Fibroblast of villous mesenchyme (primary cell): ENCODE measurements at places on chromosomes 4 and X. TPM values are rescaled to one million over a fixed set of nuclear protein-coding genes. Genes with fewer than 3 reads are reported as not detected.
A peak's percentile ranks its signal among the peaks of the same experiment; 100 is the strongest.

- no peak for DNase-seq
Observed at GRCh38 chr4:169201222-169202144, 69.3 kb downstream of the SH3RF1 start.

DNA sequence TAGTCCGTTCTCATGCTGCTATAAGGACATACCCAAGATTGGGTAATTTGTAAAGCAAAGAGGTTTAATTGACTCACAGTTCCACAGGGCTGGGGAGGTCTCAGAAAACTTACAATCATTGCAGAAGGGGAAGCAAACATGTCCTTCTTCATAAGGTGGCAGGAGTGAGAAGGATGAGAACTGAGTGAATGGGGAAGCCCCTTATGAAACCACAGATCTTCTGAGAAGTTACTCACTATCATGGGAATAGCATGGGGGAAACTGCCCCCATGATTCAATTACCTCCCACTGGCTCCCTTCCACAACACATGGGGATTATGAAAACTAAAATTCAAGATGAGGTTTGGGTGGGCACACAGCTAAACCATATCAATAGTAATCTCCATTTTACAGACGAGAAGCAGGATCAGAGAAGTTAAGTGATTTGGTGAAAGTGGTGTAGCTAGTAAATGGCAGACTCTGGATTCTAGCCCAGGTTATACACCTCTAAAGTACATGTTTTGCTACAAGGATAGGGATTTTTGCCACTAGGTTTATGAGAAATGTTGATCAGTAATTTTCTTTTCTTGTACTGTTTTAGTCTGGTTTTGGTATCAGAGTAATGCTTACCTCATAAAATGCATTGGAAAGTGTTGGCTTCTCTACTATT lies 47.3 kb upstream of the C1GALT1C1 start:
- DNase-seq = no peak

DNA sequence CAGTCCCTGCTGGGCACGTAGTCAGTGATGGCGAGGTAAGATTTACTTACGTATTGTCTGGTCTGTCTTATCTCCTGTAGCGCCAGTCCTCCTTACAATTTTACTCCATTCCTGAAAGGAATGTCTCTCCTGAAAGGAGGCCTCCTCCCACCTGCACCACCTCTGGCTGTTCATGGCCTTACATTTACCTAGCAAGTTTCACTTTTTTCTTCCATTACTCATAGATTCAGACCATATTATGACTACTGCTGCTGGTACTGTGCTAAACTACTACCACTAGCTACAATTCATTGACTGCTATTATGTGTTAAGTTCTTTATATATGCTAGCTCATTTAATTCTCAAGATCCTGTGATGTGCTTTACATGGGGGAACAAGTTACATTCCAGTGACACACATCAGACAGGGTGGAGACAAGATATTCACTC lies 189.9 kb downstream of the BMPR1B start:
- no peak for DNase-seq

- peak; percentile 19 for DNase-seq
Observed at GRCh38 chrX:23003116-23003515, 3.4 kb downstream of the DDX53 start.

GRCh38 chrX:140701480-140701879 lies 8.1 kb upstream of the LINC00632 start:
- DNase-seq = peak; percentile 4

DNA sequence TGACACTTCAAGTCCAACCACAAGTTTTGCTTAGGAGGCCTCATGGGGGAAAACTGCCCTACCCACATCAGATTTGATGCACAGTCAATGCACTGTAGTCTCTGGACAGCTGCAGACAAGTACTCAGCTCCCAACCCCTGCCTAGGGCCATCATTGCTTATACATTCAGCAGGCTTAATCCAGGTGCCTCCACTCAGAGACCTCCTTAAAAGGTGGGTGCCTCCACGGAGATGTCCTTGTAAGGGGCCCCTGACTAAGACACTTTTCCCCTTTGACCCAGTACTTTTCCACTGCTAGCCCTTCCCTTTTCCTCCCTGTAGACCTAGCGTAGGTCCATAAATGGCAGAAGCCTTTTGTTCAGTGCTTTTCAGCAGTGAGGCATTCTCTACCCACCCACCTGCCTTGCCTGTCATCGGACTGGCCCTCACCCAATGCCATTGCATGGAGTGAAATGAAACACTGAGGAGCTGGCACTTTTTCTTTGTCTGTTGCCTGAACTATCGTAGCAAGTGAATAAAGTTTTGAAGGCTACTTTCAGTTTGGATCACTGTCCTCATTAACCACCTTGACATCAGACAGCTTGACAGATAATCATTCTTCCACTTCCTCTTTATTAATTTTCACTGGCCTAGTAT lies 23.8 kb upstream of the PLK4 start:
- DNase-seq = peak; percentile 86

DNA sequence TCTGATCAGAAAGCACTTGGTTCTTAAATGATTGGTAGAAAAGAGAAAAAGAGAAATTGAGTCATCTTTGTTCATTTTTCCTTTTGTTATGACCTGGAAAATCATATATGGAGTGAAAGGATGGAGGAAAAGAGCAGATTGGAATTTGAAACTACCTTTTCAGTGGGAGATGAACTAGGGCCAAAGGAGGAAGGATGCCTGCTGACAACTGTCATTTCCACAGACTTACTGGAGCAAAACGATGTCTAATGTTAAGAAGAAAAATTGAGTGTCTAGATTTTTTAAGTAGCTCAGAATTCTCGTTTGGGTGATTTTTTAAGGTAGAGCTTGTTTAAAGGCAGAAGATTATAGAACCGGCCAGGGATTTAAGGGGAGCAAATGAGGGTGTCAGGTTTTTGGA lies 144.6 kb upstream of the KCNIP4 start:
- DNase-seq = no peak

- no peak for DNase-seq
Observed at GRCh38 chr4:124955476-124955875, 242.9 kb upstream of the ANKRD50 start.

- no peak for DNase-seq
Observed at GRCh38 chrX:53321230-53321942, 40.0 kb upstream of the IQSEC2 start.

DNA sequence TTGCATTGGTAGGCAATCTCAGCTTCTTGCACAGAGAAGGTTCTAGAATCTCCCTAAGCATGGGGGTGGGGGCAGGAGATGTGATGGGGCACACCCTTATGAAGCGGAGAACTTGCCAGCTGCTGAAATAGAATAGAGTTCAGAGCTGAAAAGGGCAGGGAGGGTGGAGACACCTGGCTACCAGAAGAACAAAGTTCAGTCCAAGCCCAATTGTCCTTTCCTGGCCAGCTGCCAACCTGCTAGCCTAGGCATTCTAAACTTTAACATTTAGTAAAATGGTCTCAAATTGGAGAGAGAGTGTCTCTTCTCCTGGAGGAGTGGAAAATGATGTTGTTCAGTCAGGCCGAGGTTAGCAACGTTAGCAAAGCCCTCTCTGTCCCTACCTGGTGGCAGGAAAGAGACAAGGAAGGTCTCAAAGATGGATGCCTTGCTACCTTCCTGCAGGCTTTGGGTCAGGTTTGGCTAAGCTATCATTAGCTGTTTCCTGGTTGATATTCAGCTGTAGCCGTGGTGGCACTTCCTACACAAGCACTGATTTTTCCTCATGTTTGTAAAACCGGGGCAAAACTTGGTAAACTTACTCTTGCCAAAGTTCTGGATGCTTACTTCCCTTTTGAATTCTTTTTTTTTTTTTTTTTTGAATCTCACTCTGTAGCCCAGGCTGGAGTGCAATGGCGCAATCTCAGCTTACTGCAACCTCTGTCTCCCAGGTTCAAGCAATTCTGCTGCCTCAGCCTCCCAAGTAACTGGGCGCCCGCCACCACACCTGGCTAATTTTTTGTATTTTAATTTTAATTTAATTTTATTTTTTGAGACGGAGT lies 34.7 kb upstream of the NYX start:
- no peak for DNase-seq

- no peak for DNase-seq
Observed at GRCh38 chr4:105923497-105924238, 28.4 kb downstream of the NPNT start.

- peak; percentile 84 for DNase-seq
Observed at GRCh38 chrX:154082396-154083125, 15.0 kb downstream of the MECP2 start.

GRCh38 chr4:2634014-2634413 lies 97.6 kb downstream of the FAM193A start:
- DNase-seq = no peak

GRCh38 chrX:19739683-19740082 lies 147.7 kb downstream of the SH3KBP1 start:
- peak; percentile 65 for DNase-seq

DNA sequence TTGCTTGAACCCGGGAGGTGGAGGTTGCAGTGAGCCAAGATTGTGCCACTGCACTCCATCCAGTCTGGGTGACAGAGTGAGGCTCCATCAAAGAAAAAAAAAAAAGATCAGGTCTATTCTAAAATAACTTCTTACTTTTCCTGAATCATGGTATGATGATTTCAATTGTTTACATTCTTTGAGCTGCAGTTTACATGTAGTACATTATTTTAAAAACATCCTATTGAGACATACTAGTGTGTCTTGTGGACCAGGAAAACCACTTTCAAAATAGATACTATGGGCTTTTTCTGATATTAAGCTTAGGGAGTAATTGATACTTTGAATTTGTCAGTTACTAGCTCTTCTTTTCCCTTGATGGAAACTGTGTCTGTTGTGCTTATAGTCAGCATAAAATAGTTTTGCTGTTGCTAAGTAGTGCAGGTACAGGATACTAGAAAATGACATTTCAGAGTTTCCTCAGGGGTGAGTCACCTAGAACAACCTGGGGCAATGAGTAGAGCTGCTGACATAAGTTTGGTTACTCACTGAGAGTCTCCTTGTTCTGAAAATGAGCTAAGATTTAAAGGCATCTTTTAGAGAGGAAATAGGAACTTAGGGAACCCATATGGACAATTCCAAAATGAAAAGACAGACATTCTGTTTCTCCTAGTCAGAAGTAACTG lies 53.2 kb upstream of the C4orf54 start:
- peak; percentile 47 for DNase-seq

GRCh38 chrX:39125834-39126233 lies 324.6 kb downstream of the MID1IP1 start:
- no peak for DNase-seq

- peak; percentile 92 for DNase-seq
Observed at GRCh38 chr4:176546975-176547374, 227.2 kb downstream of the SPCS3 start.

DNA sequence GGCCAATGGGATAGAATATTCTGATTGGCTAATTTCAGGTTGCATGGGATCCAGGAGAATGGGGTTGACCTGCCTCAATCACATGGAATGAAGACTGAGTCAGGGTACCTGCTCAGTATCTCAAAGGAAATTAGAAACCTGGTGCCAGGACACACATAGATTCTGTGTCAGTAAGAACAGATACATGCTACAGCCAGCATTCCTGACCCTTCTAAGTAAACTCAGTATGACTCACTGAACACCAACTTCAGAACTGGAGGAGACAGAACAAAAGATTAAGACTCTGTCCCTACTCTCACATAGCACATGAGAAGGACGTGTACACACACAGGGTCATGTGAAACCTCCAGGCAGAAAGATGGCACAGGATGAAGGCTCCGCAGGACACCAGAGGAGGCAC lies 54.5 kb downstream of the FAM184B start:
- DNase-seq = no peak

- no peak for DNase-seq
Observed at GRCh38 chrX:46184749-46185148, 360.5 kb downstream of the ZNF674 start.

GRCh38 chr4:123506011-123506695 lies 109.6 kb downstream of the SPRY1 start:
- no peak for DNase-seq

DNA sequence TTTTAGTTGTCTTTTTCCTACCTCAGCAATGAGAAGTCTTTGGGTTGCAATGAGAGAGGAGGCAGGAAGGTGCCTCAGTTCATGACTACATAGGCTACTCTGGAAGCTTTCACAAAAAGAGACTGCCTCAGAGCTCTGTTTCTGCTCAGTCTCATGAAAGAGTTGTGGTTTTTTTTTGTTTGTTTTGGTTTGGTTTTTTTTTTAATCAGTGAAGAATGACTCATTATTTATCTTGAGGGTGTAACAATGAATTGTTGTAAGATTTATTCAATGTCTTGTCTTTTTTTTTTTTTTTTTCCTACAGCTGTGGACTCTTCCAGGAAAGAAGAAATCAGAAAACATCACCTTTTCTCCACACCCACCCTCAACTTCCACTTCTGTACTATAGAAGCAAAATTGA lies 67.5 kb upstream of the CXCL13 start:
- DNase-seq = peak; percentile 49

DNA sequence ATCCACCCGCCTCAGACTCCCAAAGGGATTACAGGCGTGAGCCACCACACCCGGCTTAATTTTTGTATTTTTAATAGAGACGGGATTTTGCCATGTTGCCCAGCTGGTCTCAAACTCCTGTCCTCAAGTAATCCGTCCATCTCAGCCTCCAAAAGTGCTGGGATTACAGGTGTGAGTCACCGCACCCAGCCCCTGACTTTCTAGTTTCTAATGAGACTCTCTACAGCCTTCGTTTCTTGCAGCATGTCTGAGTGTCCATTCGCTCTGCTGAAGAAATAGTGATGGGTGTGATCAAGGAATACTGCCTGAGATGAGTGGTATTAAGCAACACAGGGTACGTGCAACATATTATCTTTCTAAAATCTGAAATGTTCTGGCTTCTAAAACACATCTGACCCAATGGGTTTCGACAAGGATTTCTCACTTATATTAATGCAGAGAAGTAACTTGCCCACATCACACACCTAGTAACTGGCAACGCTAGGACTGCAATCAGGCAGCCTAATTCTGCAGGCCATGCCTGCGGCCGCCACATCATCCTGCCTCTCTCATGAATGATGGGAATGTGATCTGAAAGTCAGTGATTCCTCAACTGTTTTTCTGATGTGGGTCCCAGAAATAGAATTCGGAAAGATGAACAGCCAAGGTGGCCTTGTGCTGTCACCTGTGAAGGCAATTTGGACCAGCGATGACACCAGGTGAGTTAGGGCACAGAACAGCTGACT lies 74.3 kb downstream of the RBM47 start:
- DNase-seq = peak; percentile 19

DNA sequence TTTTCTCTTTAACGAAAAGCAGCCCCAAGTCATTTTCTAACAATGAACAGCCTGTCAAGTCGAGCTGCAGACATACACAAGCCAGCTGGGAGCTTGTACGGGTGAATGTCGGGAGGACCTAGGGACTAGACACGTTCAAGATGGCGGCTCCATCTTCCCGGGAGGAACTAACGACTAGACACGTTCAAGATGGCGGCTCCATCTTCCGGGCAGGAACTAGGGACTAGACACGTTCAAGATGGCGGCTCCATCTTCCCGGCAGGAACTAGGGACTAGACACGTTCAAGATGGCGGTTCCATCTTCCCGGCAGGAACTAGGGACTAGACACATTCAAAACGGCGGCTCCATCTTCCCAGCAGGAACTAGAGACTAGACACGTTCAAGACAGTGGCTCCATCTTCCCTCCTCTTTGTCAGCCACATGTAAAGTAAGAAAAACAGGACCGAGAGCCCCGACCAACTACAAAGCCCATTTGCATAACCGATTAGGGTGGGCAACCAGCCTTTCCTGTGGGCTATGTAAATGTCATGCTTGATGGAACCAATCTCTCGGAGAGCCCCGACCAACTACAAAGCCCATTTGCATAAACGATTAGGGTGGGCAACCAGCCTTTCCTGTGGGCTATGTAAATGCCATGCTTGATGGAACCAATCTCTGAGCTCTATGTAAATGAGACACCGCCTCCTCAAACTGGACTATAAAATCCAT lies 175.5 kb downstream of the DHRSX start:
- peak; percentile 89 for DNase-seq

STK32B gene
- 1.3 and 2.6 TPM in 2 replicates for total RNA-seq

TMEM271 gene
- not detected in 2 replicates for total RNA-seq

CD99L2 gene
- total RNA-seq = 45.7 and 47.9 TPM in 2 replicates

RBM47 gene
- total RNA-seq = 0.64 and 0.86 TPM in 2 replicates

ARHGEF6 gene
- 7.7 and 12.5 TPM in 2 replicates for total RNA-seq
